Upper lobe of left lung (tissue), 6 donors: ENCODE measurements at places on chromosomes 16 and 17. TPM values are rescaled to one million over a fixed set of nuclear protein-coding genes. Genes with fewer than 3 reads are reported as not detected.

MFAP4 gene
- total RNA-seq, result 43.5 TPM

ITGAL gene
- total RNA-seq, result 22.8 TPM

SLFN11 gene
- 53.2 TPM for total RNA-seq

LRRC37B gene
- total RNA-seq, result 33.7 TPM

CDC42EP4 gene
- 65.7 TPM for total RNA-seq

- H3K4me3 ChIP-seq, result peak overlapping the region; percentile 82
- H3K27me3 ChIP-seq, result no peaks in the 10 kb centered on the region
- no peaks in the 10 kb centered on the region for H3K36me3 ChIP-seq
- DNase-seq, result no peak
- H3K27ac ChIP-seq, result peak overlapping the region; percentile 99
Measured at GRCh38 chr17:50721194-50722010, 2.0 kb downstream of the LUC7L3 start.

- H3K27me3 ChIP-seq, result no peaks in the 10 kb centered on the region
- H3K4me1 ChIP-seq, result peaks cover 50% of the 10 kb centered on the region
- H3K4me3 ChIP-seq, result no peak overlapping the region
- DNase-seq, result no peak
- H3K36me3 ChIP-seq, result peaks cover 31% of the 10 kb centered on the region
- H3K27ac ChIP-seq, result peak overlapping the region; percentile 96
Measured at GRCh38 chr17:56909742-56910508, 3.9 kb downstream of the TRIM25 start.

DNA sequence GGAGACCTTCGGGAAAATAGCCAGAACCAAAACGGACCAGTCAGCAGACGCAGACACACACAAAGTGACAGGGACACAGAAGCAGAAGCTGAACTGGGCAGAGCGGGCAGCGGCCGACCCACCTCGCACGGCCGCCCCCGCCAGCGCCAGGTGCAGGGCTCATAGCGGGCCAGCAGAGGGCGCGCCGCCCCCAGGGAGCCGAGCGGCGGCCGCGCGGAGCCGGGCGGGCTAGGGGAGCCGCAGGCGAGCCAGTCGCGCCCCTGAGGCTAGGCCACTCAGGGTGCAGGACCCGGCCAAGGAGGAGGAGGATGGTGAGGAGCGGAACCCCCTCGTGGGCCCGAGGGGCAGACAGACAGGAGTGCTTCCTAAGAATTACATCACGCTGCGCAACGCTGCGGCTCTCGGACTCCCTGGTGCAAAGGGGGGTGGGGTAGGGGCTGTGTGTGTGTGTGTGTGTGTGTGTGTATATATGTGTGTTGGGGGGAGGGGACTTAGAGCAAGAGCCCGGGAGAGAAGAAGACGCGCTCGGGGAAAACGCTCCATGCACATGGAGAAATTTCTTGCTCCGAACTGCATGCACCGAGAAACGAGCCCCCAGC lies 913 bp upstream of the NOG start:
- peaks cover 19% of the 10 kb centered on the region for H3K27me3 ChIP-seq
- H3K27ac ChIP-seq, result no peak overlapping the region
- peak; percentile 95 for DNase-seq
- H3K36me3 ChIP-seq, result no peaks in the 10 kb centered on the region
- H3K4me3 ChIP-seq, result peak overlapping the region; percentile 52

DNA sequence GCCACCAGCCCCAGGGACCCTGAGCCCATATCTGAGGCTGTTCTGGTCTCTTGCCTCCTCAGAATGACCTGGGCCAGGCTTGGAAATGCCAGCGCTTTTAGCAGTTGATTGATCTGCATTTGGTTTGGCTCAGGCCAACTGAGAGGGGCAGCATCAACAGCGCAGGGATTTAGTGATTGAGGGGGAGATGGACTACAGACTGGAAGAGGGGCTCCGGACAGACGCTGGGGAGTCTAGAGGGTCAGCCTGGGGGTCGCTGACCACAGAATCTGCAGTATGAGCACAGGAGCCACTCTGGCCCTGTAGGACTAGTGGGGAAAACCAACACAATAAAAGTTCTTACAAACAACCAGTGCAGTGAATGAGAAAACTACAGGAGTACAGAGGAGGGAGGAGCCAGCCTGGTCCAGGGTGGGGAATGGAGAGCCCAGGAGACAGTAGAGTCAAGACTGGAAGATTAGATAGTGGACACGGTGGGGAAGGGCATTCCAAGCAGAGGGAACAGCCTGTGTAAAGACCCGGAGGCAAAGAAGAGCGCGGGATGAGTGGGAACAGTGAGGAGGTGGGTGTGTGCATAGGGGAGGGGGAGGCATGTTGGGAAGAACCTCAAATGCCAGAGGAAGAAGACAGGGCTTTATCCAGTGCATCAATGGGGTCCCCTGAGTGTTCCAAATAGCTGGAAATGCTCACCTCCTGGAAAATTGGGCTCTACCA lies 128.9 kb downstream of the MRM1 start:
- DNase-seq, result no peak
- H3K4me1 ChIP-seq, result no peaks in the 10 kb centered on the region
- H3K27me3 ChIP-seq, result no peaks in the 10 kb centered on the region
- no peaks in the 10 kb centered on the region for H3K36me3 ChIP-seq
- H3K4me3 ChIP-seq, result no peak overlapping the region

DNA sequence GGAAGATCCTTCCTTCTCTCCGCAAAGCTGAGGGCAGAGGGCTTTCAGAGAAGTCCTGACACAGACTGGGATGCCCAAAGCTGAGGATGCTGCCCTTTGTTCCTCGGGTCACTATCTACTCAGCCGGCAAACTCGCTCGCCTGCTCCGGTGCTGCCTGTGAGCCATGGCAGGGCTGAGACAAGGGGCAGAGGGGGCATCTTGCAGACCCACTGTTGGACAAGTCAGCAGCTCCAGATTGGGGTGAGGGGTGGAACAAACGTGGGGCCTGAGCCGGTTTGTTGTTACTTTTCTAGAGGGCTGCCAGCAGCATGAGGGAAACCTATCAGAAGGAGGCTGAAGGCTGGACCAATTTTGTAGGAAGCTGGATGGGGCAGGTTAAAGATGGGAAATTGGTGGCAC lies 47.1 kb upstream of the PIK3R6 start:
- H3K27me3 ChIP-seq, result no peaks in the 10 kb centered on the region
- no peaks in the 10 kb centered on the region for H3K36me3 ChIP-seq
- H3K4me3 ChIP-seq, result no peak overlapping the region

- no peak overlapping the region for H3K4me3 ChIP-seq
- H3K36me3 ChIP-seq, result peaks cover 7% of the 10 kb centered on the region
- no peak overlapping the region for H3K27ac ChIP-seq
- DNase-seq, result no peak
Measured at GRCh38 chr17:47176389-47176826, 12.7 kb downstream of the CDC27 start.

DNA sequence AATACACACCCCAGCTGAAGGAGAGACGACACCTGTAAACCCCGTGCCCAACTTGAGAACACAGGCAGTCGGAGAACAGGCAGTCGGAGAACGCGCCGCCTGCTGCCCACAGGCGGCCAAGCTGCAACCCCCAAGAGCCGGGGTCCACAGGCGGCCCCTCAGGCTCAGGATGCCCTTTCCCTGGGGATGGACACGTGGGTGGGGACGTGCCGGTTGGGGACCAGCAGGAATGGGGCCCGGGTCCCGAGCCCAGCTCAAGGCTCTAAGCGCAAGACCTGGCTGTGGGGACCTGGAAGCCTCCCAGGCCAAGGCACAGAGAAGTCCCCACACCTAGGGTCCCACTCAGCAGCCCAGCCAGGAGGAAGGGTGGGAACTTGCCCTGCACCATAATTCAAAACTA lies 79.5 kb upstream of the GNG13 start:
- no peaks in the 10 kb centered on the region for H3K36me3 ChIP-seq
- H3K4me3 ChIP-seq, result no peak overlapping the region
- no peak for DNase-seq
- no peaks in the 10 kb centered on the region for H3K27me3 ChIP-seq
- H3K4me1 ChIP-seq, result no peaks in the 10 kb centered on the region

GRCh38 chr17:78051186-78051972 lies 77.2 kb downstream of the TMC6 start:
- H3K4me3 ChIP-seq, result no peak overlapping the region
- no peaks in the 10 kb centered on the region for H3K27me3 ChIP-seq

GRCh38 chr17:78972507-78973105 lies 7.1 kb downstream of the LGALS3BP start:
- H3K4me3 ChIP-seq, result no peak overlapping the region
- DNase-seq, result no peak
- H3K27ac ChIP-seq, result peak overlapping the region; percentile 3
- peaks cover 4% of the 10 kb centered on the region for H3K36me3 ChIP-seq
- H3K4me1 ChIP-seq, result peaks cover 19% of the 10 kb centered on the region
- H3K27me3 ChIP-seq, result no peaks in the 10 kb centered on the region

GRCh38 chr17:39738568-39738901 lies 797 bp downstream of the GRB7 start:
- no peak for DNase-seq
- H3K27ac ChIP-seq, result peak overlapping the region; percentile 79
- no peaks in the 10 kb centered on the region for H3K36me3 ChIP-seq
- peak overlapping the region; percentile 47 for H3K4me3 ChIP-seq

DNA sequence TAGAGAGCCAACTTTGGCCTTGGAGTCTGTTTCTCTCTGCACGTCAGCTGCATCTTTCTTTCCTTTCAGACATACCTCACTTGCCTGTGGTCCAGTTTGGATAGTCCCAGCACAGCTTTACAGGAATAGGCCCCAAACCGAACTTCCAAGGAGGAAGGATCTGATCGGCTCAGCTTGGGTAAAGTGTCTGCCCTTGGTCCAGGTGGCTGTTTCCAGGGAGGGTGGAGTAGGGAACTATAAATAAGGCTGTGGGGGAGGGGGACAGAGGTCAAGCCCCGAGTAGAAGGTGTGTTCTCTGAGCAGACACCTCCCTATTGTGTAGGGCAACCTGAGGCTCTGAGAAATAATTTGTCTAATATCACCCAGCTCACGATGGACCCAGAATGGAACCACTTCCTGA lies 29.2 kb upstream of the NKD1 start:
- no peaks in the 10 kb centered on the region for H3K36me3 ChIP-seq
- H3K4me1 ChIP-seq, result no peaks in the 10 kb centered on the region
- DNase-seq, result no peak
- H3K4me3 ChIP-seq, result no peak overlapping the region
- no peaks in the 10 kb centered on the region for H3K27me3 ChIP-seq

DNA sequence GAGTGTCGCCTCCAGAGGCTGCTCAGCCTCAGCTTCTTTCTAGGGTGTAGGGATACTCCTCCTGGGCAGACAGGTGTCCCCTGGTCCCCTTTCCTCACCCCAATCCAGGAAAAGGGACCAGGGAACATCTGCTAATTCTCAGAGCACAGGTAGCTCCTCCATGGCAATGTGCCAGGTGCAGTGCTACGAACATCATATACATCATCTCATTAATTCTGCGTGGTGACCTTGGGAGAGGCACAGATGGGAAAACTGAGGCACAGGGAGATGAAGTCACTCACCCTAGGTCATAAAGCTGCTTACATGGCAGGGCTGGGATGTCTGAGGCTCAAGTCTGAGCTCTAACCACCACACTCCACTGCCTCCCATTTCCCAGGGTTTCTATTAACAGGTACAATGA lies 11.7 kb downstream of the HDAC5 start:
- H3K27me3 ChIP-seq, result no peaks in the 10 kb centered on the region
- peak overlapping the region; percentile 90 for H3K27ac ChIP-seq
- H3K4me1 ChIP-seq, result peaks cover 60% of the 10 kb centered on the region
- H3K4me3 ChIP-seq, result no peak overlapping the region
- H3K36me3 ChIP-seq, result peaks cover 21% of the 10 kb centered on the region
- DNase-seq, result no peak

DNA sequence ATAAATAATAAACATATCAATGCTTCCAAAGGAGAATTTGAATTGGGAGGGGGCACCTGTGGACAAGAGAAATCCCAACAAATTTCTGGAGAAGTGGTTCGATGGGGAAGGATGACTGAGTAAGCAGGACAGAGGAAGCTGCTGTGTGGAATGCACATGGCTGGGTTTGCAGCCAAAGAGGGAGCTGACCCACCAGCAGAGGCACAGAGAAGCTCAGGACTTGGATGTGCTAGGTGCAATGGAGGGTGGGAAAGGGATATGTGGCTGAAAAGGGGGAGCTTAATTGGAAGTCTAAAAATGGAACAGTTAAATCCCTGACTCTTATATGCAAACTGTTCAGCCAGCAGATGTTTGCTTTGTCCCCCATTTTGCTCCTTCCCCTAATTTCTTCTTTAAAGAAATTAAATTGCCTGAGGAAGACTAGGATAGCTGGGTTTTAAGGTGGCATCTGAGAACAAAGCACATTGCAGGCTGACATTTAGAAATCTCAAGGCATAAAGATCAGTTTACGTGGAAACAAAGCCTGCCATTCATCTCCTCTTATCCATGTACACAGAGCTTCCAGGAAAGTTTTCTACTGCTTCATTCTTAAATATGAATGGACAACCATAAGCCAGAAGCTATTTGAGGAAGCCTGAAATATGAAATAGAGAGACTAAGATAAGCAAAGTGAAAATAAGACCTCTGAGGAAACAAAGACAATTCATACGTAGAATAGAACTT lies 23.0 kb upstream of the TNS4 start:
- no peaks in the 10 kb centered on the region for H3K27me3 ChIP-seq
- no peak overlapping the region for H3K4me3 ChIP-seq
- H3K4me1 ChIP-seq, result no peaks in the 10 kb centered on the region
- H3K27ac ChIP-seq, result no peak overlapping the region
- H3K36me3 ChIP-seq, result no peaks in the 10 kb centered on the region
- no peak for DNase-seq

DNA sequence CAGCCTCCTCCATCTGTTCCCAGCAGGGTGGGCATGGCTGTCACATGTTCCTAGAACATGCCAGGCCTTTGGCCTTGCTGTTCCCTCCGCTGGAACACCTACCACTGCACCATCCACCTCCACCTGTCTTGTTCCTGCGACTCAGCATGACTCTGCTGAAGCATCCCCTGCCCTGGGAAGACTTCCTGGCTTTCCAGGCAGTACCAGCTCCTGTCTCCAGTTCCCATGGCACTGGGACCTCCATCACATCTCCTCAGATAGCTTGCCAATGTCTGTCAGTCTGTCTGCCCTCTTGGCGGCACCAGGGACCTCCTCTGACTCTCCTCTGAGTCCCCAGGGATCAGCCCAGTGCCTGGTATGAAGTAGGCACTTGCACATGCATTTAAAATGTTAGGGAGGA lies 15.7 kb downstream of the PDP2 start:
- no peaks in the 10 kb centered on the region for H3K27me3 ChIP-seq
- peaks cover 25% of the 10 kb centered on the region for H3K4me1 ChIP-seq
- H3K27ac ChIP-seq, result no peak overlapping the region

DNA sequence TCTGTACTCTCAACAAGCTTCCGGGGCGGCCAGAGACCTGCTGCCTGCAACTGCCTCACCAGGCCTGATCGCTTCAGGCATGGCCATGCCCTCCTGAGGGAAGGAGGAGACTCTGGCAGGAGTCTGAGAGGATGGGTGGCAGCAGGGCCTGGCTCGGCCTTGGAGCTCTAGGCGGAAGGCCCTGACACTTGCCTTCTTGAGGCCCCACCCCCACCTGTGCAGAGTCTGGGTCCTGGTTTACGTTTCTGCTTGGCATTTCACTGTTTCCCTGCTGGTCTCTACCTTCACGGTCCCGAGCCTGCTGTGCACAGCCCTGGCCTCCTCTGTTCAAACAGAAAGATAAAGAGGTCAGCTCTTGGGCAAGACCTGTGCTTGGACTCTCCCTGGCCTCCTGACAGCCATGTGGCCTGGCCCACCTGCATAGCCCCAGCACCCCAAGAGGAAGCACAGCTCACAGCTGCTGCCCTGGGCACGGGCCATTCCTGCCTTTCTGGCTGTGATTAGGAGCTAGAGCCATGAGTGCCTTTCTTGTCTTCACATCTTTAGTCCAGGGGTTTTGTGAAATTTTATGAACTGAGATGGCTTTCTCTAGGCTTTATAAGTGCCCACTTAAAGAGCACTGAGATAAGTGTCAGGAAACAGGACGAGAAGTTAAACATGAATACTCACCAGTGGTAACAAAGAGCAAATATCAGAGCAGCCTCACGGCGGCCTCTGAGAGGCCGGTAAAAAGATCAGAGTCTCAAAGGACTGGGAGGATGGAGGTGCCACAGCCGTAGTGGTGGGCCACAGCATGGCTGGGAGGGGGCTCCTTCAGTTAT lies 25.6 kb upstream of the MTSS2 start:
- peak; percentile 55 for DNase-seq
- peaks cover 56% of the 10 kb centered on the region for H3K4me1 ChIP-seq
- no peaks in the 10 kb centered on the region for H3K27me3 ChIP-seq
- no peak overlapping the region for H3K4me3 ChIP-seq
